Activated naive CD4-positive, alpha-beta T cell treated with Interleukin-2 at 50 U/mL for 16 hours (primary cell): ENCODE measurements at places on chromosomes 12 and 14.

DNA sequence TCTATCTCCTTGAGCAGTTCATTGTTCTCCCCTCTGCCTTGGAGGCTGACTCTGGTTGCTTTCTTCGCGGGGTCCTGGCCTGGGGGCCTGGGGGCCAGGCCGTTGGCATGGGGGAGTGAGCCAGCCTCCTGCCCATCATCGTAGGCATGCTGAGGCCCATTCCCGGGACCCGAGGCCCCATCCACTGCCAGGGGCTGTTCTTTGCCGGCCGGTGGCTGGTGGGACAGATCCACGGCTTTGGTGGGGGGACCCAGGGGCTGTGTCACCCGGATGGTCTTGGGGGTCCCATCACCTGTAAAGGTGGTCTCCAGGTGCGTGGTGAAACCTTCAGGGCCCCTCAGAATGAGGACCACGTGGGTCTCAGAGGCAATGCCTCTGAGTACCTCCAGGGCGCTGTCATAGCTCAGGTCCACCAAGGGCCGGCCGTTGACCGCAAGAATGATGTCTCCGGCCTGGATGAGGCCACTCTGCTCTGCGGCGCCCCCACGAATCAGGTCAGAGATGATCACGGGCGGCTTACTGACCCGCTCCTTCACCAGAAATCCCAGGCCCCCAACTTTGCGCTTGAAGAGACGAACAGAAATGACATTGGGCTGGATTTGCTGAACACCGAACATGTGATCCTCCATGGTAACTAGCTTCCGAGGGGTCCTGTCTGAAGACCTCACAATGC is 30.8 kb downstream of the NOS1 start:
- no peak for DNase-seq

GRCh38 chr14:98458702-98459101 is 813.3 kb downstream of the BCL11B start:
- DNase-seq = no peak

GRCh38 chr12:7989827-7990491 is 42.6 kb upstream of the FOXJ2 start:
- DNase-seq = peak; percentile 78

- DNase-seq = no peak
These were observed 78.0 kb downstream of the LRRC74A start for GRCh38 chr14:76904100-76904739.

GRCh38 chr12:123390498-123391426 is 6.8 kb downstream of the KMT5A start:
- no peak for DNase-seq

DNA sequence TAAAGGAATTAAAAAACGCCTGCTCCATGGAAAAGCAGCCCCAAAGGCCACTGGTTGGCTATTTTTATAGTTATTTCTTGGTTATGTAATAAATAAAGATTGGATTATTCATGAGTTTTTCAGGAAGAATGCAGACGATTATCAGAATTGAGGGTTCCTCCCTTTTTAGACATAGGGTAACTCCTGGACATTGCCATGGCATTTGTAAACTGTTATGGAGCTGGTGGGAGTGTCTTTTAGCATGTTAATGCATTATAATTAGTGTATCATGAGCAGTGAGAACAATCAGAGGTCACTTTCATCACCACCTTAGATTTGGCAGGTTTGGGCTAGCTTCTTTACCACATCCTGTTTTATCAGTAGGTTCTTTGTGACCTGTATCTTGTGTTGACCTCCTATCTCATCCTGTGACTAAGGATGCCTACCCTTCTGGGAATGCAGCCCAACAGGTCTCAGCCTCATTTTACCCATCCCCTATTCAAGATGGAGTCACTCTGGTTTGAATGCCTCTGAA is 728.7 kb downstream of the GALC start:
- no peak for DNase-seq

GRCh38 chr12:92404921-92405320 is 259.3 kb upstream of the BTG1 start:
- DNase-seq = no peak
